MG63 (cell line): ENCODE measurements at places on chromosomes 4 and X. TPM values are rescaled to one million over a fixed set of nuclear protein-coding genes. Genes with fewer than 3 reads are reported as not detected.

CORIN gene
- not detected in 2 replicates for total RNA-seq

STK32B gene
- not detected in 2 replicates for total RNA-seq

SSX2 gene
- not detected in 2 replicates for total RNA-seq

HSFX2 gene
- total RNA-seq = not detected in 2 replicates

NEK1 gene
- 2.1 and 2.4 TPM in 2 replicates for total RNA-seq

ADRA2C gene
- total RNA-seq = 2.3 and 7.8 TPM in 2 replicates

SLC9B1 gene
- total RNA-seq = 1.5 and 2.3 TPM in 2 replicates
